ENCODE measurements at places on chromosomes 11 and 22. TPM values are rescaled to one million over a fixed set of nuclear protein-coding genes. Genes with fewer than 3 reads are reported as not detected.

DNA sequence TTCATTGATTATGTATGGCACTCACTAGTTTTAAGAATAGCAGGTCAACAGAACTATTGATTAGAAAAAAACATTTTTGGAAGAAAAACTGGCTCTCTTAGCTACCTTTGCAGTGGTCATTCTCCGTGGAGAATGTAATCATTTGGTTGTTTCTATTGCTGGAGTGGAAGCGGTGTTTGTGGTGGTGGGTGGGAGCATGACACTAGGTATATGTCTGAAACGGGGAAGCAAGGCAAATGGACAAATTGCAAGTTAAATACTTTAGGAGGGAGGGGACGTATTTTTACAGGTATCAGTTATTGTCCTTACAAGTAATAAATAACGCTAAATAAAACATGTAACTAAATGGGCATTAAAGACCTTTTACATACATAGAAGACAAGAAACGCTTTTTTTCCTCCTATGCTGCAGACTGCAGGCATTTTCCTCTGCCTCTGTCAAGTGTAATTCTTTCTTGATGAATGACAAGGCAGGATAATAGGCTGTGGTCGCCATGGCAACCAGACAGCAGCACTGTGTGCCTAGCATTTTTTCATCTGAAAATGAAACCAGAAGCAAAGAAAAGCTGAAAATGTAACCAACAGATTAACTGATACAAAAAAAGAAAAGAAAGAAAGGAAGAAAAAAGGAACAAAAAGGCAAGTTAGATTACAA, 46.2 kb downstream of the BLID start:
- H3K27ac ChIP-seq: peak overlapping the region; percentile 43
- no peaks in the 10 kb centered on the region for H3K36me3 ChIP-seq
- peak; percentile 91 for DNase-seq
- no peaks in the 10 kb centered on the region for H3K27me3 ChIP-seq
- H3K4me1 ChIP-seq: peaks cover 11% of the 10 kb centered on the region
- no peak overlapping the region for H3K4me3 ChIP-seq

DNA sequence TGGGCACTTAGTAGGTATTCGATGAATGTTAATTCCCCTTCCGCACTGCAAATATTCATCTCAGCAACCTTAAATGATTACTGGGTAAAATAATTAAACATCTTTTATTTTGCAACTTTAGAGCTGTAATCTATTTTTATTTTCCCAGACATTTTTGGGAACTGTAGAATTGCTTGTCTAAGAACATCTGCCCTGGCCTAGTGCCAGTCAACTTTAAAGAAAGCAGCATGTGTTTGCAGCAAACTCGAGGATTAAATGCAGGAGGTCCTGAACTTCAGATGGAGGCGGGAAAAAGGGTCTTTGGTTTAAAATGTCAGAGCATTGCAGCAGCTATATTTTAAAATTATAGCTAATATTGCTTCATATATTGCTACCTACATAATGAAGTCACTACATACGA, 190.0 kb downstream of the PGR start:
- H3K27ac ChIP-seq: no peak overlapping the region
- no peak overlapping the region for H3K4me3 ChIP-seq
- no peaks in the 10 kb centered on the region for H3K27me3 ChIP-seq
- H3K4me1 ChIP-seq: no peaks in the 10 kb centered on the region
- H3K36me3 ChIP-seq: no peaks in the 10 kb centered on the region
- no peak for DNase-seq

DNA sequence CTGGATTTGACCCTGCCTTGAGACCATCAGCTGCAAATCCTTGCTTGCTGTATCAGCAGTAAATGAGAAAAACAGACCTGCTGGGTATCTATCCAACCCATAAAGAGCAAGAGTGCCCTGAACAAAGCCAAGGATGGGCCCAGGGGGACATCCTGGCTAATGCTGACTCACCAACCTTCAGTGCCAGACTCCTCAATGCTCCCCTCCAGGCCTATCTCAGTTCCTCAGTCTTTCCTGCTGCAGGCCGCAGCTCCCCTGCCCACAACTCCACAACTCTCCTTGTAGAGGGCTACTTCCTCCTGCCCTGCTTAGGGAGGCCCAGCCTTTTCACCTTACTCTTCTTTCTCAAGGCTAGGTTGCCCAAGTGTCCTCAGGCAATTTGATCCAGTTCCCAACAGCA, 2.6 kb downstream of the LAMTOR1 start:
- H3K4me3 ChIP-seq: no peak overlapping the region
- H3K27ac ChIP-seq: no peak overlapping the region
- peaks cover 14% of the 10 kb centered on the region for H3K36me3 ChIP-seq
- H3K4me1 ChIP-seq: peaks cover 24% of the 10 kb centered on the region

DNA sequence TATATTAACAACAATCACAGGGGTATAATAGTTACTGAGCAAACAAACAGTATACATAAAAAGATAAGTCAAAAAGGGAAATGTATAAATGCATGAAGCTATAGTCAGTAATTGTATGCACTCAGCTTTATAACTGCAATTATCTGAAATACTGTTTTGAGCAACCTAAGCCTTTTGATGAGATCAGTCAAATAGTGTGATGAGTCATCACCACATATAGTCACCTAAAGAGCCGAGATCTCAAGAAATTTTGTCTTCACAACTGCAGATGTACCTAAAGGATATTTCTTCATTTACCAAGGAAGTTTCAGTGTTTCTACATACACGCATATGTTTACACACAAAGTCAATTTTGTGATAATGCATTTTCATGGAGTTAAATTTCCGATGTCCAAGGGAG, 5.4 kb upstream of the OR51A2 start:
- H3K4me1 ChIP-seq: no peaks in the 10 kb centered on the region
- H3K36me3 ChIP-seq: no peaks in the 10 kb centered on the region
- H3K27ac ChIP-seq: no peak overlapping the region
- no peaks in the 10 kb centered on the region for H3K27me3 ChIP-seq
- H3K4me3 ChIP-seq: no peak overlapping the region

- H3K27me3 ChIP-seq: peaks cover 3% of the 10 kb centered on the region
- DNase-seq: no peak
- H3K27ac ChIP-seq: no peak overlapping the region
- H3K4me1 ChIP-seq: no peaks in the 10 kb centered on the region
Measured at GRCh38 chr11:70771099-70771885, 373.0 kb downstream of the CTTN start.

GRCh38 chr11:85307366-85307765, 319.8 kb downstream of the DLG2 start:
- H3K27me3 ChIP-seq: no peaks in the 10 kb centered on the region
- H3K4me3 ChIP-seq: no peak overlapping the region
- peak; percentile 41 for DNase-seq
- no peaks in the 10 kb centered on the region for H3K36me3 ChIP-seq
- no peaks in the 10 kb centered on the region for H3K4me1 ChIP-seq

- peaks cover 15% of the 10 kb centered on the region for H3K36me3 ChIP-seq
- no peaks in the 10 kb centered on the region for H3K27me3 ChIP-seq
- H3K4me1 ChIP-seq: no peaks in the 10 kb centered on the region
- no peak overlapping the region for H3K4me3 ChIP-seq
Measured at GRCh38 chr11:18492888-18493287, 33.9 kb downstream of the TSG101 start.

GRCh38 chr22:49600468-49600867, 227.2 kb downstream of the BRD1 start:
- no peak overlapping the region for H3K27ac ChIP-seq
- no peak for DNase-seq
- H3K4me1 ChIP-seq: no peaks in the 10 kb centered on the region
- no peaks in the 10 kb centered on the region for H3K27me3 ChIP-seq
- H3K36me3 ChIP-seq: no peaks in the 10 kb centered on the region
- H3K4me3 ChIP-seq: no peak overlapping the region

- H3K27me3 ChIP-seq: no peaks in the 10 kb centered on the region
Measured at GRCh38 chr11:77090046-77090372, 12.6 kb upstream of the OMP start.

Gene P2RY6
- total RNA-seq: 0.75 TPM

Gene LGR4
- total RNA-seq: 50.0 TPM

Gene ROBO4
- total RNA-seq: 0.25 TPM

Gene MRGPRX3
- total RNA-seq: not detected

Gene MN1
- 98.6 TPM for total RNA-seq

Gene MYOD1
- not detected for total RNA-seq

Data from astrocyte (in vitro differentiated cells and primary cell).